ENCODE measurements at places on chromosomes 1 and 21.

GRCh38 chr1:230215529-230215928 is 148.5 kb downstream of the GALNT2 start:
- DNase-seq, result no peak
- H3K4me1 ChIP-seq, result peaks cover 36% of the 10 kb centered on the region
- no peaks in the 10 kb centered on the region for H3K27me3 ChIP-seq
- H3K36me3 ChIP-seq, result no peaks in the 10 kb centered on the region

DNA sequence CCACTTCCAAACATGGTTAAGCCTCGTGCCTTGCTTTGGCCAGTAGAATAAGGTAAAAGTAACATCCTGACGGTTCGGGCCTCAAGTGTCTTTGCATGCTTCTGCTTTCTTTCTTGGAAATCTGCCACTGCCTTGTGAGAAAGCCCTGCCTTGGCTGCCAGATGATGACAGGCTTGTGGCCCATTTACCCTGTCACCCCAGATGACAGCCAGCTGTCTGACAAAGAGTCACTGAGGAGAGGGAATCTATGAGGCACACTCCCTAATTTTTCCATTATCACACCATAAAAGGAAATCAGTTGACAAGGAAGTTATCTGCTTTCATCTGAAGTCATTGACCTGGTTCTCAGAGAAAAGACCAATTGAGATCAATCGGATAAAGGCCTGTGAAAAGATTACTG is 199.8 kb downstream of the USH2A start:
- H3K27ac ChIP-seq, result no peak overlapping the region
- DNase-seq, result no peak
- H3K4me1 ChIP-seq, result no peaks in the 10 kb centered on the region
- H3K27me3 ChIP-seq, result no peaks in the 10 kb centered on the region

DNA sequence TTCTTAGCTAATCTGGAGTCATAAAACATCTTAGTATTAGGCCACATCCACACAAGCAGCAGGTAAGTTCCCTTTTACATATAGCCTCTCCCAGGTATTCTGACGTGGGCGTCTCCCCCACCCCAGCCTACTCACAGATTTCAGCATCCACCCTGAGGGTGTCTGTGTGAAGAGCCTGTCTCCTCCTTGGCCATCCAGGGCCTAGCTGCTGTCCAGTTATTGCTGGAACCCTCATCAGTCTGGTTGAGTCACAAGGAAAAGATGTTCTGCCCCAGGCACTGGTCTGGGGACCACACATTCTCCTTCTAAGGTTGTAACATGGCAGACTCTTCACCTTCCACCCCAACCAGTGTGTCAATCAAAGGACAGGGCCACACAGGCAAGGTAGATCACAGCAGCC is 57.6 kb downstream of the ETS2 start:
- no peak overlapping the region for H3K4me3 ChIP-seq
- no peaks in the 10 kb centered on the region for H3K4me1 ChIP-seq
- peaks cover 48% of the 10 kb centered on the region for H3K27me3 ChIP-seq
- H3K27ac ChIP-seq, result peak overlapping the region; percentile 42
- no peak for DNase-seq

DNA sequence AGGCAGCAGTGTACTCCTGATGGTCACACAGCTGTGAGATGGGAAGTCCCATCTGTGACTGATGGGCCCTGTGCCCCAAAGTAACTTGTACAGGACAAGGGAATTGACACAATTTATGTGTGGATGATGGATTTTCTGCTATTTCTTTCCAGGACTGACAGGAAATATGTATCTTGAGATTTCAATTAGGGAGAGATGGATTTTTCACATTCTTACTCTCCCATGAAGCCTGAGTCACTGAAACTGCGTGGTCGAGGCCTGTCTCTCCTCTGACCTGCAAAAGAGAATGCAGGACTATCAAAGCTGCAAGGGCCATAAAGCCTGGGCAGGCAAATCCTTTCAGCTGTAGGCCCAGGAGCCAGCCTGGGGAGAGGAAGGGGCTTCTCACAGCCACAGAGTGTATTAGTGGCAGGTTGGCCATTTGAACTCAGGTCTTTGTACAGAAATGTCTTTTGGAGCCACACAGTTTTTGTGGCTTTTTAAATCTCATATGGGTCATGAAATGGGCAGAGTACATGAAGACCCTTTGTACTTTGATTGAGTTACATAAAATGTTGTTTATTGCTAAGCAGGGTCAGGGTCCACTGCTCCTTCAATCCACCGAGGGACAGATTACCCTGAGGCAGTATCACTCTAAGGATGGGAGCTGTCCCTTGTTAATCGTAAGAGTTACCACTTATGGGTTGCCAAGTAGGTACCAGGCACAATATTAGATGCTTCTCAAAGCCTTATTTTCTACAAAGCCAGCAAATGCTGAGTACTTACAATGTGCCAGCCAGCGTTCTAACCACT is 14.8 kb downstream of the ALX3 start:
- peaks cover 7% of the 10 kb centered on the region for H3K4me1 ChIP-seq
- no peaks in the 10 kb centered on the region for H3K27me3 ChIP-seq
- H3K4me3 ChIP-seq, result no peak overlapping the region
- no peak overlapping the region for H3K27ac ChIP-seq
- peaks cover 53% of the 10 kb centered on the region for H3K36me3 ChIP-seq

DNA sequence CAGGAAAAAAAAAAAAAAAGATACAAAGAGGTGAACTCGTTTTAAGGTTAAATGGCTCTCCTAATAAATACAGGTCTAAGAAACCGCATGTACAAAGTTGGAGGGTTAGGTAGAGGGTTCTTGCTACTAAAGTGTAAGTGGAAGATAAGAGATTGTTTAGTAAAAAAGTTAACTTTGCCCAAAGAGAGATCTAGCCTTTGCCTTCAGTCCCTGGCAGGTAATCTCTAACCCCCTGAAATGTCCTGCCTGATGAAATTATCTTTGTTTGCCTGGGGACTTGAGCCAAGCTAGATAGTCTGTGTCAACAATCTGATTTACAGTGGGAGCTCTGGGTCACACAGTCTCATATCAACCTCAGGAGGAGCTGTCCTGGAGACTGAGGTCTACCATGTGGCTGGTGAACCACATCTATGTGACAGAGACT is 57.6 kb downstream of the TRIM33 start:
- peaks cover 40% of the 10 kb centered on the region for H3K36me3 ChIP-seq
- no peak overlapping the region for H3K4me3 ChIP-seq
- no peak for DNase-seq
- H3K27me3 ChIP-seq, result no peaks in the 10 kb centered on the region
- peaks cover 4% of the 10 kb centered on the region for H3K4me1 ChIP-seq
- H3K27ac ChIP-seq, result no peak overlapping the region

DNA sequence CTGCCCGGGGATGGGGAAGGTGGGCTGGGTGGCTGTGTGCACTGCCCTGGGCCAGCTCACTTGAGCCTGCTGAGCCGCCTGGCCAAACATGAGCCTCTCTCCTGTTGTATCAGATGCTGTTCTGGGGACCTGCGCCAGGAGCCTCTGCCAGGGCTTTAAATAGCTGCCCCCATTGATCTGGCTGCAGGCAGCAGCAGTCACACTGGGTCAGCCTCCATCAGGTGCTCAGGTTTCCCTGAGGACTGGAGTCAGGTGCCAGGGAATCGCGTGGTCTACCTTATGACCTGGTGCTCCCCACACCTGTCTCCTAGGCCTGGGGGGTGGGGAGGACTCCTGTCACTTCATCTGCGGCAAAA is 700 bp upstream of the CCDC28B start:
- H3K4me3 ChIP-seq, result peak overlapping the region; percentile 92
- peak overlapping the region; percentile 94 for H3K27ac ChIP-seq
- peaks cover 30% of the 10 kb centered on the region for H3K36me3 ChIP-seq
- peaks cover 57% of the 10 kb centered on the region for H3K4me1 ChIP-seq

Data from effector memory CD8-positive, alpha-beta T cell (primary cell).